ENCODE measurements at places on chromosomes 4 and X.

GRCh38 chr4:41878991-41879491 is 56.2 kb upstream of the TMEM33 start:
- no peak for DNase-seq

GRCh38 chr4:57044279-57044678 is 65.6 kb downstream of the POLR2B start:
- no peak for DNase-seq

DNA sequence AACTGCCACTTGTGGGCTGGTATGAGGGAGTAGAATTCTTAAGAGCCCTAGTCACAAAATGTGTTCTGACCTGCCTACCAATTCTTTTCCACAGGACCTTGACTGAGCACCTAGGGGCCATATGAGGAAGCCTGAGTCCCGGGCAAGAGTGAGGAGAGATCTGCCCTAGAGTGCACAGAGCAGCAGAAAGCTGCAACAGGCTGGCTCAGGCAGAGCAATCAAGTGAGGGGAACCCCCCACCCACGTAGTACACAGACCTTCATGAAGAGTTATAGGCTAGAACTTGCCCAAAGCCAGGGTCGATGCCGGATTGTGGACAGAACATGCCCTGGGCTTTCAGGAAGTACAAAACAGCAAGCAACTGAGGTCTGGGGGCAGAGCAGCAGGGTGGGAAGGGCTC is 117.0 kb downstream of the SPOCK3 start:
- DNase-seq = no peak

GRCh38 chrX:15245896-15246295 is 24.0 kb downstream of the ASB9 start:
- DNase-seq = no peak

GRCh38 chr4:86560447-86560846 is 33.7 kb upstream of the PTPN13 start:
- no peak for DNase-seq

- no peak for DNase-seq
These were observed 18.1 kb downstream of the CCNQ start for GRCh38 chrX:153580700-153581386.

DNA sequence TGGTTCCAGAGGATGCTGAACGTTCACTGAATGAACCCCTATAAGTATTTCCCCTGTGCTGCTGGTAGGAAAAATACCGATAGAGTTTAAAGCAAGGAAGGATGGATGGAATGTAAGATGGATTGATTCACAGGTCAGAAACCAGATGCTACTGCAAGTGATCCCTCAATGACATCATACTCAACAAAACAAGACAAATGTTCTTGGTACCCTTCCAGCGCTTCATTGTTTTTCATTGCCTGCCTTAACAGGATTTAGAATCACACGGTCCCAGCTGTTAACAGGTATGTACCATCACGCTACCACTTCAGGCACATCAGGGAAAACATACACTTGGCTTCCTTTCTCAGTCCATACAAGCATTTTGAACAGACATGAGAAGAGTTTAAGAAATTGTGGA is 118.1 kb upstream of the TLR3 start:
- no peak for DNase-seq

GRCh38 chrX:123878252-123878721 is 18.4 kb downstream of the XIAP start:
- DNase-seq = no peak

GRCh38 chr4:69735119-69735518 is 25.3 kb downstream of the SULT1B1 start:
- DNase-seq = no peak

GRCh38 chr4:182533964-182534363 is 290.8 kb downstream of the TENM3 start:
- no peak for DNase-seq

DNA sequence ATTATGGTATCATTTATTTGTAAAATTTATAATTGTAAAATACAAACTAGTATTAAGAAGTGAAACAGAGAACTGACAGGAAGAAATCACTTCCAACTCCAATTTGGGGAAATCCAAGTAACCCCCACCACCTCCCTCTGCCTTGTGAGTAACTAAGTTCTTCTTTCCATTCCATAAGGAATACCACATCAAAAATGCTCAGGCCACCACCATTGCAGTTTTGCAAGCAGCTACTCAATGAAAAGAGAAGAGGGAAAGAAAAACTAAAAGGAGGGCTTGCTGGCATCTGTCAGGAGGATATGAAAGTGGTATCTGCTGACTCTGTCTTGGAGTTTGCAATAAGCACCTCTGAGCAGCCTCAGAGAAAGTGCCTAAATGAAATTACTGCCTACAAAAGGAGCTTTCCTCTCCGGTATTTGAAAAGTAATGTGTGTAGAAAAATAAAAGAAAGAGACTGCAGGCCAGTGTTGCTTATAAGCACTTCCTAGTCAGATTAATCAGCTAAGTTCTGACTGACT is 228.7 kb downstream of the OPHN1 start:
- no peak for DNase-seq

- DNase-seq = no peak
These were observed 752 bp downstream of the ERAS start for GRCh38 chrX:48826876-48827653.

- no peak for DNase-seq
These were observed 44.3 kb downstream of the CNGA1 start for GRCh38 chr4:47972181-47972580.

DNA sequence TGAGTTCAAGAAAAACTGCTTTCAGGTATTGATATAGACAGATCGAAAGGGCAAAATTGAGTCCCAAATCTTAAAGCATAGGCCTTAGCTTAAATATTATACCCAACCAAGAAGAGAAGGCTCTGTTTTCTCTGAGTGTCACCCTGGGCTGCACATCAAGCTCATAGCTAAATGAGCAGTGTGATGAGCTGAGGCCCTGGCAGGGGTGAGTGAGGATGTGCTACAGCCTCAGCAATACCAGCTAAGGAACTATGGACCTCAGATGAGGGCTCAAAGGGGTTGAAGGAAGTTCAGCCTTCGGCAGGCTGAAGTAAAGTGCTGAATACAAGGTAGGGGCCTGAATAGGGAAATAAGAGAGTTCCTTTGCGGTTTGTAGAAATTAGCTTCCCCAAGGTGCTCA is 79.3 kb downstream of the FAM114A1 start:
- DNase-seq = no peak

DNA sequence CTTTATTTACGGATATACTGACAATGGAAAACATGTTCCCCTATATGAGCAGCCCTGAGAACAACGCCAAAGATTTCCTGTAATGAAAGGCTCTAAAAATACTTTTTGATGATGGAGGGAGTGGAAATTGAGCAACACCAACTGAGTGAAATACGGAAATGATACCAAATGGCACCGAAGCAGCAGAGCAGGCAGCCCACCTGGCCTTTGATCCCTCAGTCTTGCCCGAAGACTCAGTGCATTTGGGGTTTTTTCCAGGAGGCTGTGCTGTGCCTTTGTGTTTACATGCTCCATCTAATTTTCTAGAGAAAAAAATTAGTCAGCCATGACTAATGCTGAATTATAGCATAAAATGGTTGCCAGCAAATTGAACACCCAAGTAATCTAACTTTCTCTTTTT is 169.9 kb upstream of the RBPJ start:
- no peak for DNase-seq

DNA sequence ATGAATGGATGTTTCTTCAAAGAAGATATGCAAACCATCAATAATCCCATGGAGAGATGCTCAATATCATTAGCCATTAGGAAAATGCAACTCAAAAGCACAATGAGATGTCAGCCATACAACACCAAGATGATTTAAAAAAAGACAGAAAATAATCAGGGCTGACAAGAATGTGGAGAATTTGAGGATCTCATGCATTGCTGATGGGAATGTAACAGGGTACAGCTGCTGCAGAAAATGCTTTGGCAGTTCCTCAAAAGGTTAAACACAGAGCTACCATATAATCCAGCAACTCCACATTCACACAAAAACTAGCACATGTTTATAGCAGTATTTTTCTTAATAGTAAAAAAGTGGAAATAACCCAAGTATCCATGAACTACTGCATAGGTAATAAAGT is 110.5 kb upstream of the ZNF518B start:
- no peak for DNase-seq

DNA sequence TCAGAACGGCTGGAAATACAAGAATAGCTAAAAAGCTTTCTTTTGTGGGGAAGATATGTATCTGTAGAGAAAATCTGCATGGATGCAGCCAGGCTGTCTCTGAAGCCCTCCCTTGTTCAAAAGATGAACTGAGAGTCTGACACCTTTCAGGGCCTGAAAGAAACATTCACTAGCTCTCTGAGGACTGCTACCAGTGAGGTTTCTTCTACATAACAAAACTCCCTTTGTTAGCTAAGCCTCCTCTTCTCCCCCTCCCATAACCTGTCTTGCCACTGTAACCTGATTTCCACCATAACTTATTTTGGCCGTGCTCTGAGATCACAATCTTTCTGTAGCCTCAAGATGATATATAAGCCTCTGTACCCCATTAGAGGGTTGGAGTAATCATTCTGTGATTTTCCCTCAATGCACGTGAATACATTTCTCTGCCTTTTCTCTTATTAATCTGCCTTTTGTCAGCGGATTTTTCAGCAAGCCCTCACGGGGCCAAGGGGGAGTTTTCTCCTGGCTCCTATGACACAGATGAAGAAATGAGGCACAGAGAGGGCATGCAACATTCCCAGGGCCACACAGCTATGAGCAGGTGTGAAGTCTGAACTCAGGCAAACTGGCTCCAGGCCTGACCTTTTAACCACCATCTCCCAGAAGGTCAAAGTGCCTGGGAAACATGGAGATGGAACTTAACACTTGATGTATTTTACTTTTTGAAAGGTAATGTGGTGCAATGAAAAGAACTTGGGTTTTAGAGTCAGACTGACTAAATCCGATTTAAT is 161.6 kb upstream of the PRDX4 start:
- no peak for DNase-seq

- no peak for DNase-seq
These were observed 405.2 kb downstream of the FAT4 start for GRCh38 chr4:125719987-125720386.

DNA sequence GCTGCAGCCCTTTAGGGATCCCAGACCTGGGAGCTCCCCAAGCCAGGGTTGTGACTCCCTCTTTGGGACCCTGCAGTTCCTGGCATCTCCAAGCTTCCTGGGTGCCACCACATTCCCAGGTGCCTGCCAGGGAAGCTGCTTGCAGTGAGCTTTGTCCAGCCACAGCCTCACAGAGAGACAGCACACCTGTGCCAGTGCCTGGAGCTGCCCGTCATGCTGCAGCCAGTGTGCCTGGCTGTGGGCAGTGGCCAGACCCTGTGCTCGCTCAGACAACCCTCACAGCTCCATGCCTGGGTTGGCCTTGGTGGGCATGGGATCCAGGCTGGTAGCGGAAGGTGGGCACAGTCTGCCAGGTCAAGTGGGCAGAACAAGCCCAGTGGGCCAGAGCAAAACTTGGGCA is 36.0 kb downstream of the TMPRSS11A start:
- no peak for DNase-seq

DNA sequence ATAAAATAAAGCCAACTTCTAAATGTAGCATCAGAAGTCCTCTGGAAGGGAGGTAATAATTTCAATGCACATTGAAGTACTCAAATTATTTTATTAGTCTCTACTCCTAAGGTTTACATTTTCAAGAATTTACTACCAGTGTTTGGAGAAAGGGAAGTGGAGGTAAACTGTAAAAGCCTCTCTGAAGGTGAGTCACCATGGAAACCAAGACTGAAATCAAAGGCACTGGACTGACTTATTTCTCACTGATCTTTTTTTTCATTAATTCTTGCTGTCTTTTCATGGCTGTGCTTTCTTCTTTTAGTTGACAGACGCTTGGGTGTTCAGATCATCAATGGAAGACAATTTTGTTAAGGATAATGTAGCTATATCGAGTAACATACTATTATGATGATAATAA is 9.7 kb downstream of the SLC39A8 start:
- DNase-seq = no peak

- no peak for DNase-seq
These were observed 779.0 kb upstream of the INTU start for GRCh38 chr4:126853715-126854114.

- DNase-seq = no peak
These were observed 898.3 kb downstream of the CCSER1 start for GRCh38 chr4:91025241-91026148.

- no peak for DNase-seq
These were observed 1.4 kb downstream of the CNKSR2 start for GRCh38 chrX:21375708-21376009.

GRCh38 chr4:147596981-147597380 is 20.2 kb upstream of the TMEM184C start:
- DNase-seq = no peak

GRCh38 chr4:620201-620600 is 5.2 kb upstream of the PDE6B start:
- DNase-seq = no peak

DNA sequence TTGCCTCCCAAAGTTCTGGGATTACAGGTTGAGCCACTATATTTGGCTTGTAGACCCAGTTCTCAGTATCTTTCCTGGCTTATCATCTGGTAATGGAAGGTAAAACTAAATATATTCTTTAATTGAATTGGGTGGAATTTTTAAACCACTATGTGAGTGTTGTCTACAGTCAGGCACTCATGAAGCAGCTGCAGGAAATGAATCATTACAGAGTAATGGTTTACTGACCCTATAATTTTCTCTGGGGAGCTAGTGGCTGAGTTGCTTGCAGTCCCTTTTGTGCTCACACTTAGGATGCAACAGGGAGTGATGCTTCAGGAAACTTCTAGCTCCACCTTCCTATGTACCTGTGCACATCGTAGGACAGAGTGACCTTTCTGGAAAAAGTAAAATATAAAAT is 4.1 kb upstream of the UGT2B7 start:
- no peak for DNase-seq

DNA sequence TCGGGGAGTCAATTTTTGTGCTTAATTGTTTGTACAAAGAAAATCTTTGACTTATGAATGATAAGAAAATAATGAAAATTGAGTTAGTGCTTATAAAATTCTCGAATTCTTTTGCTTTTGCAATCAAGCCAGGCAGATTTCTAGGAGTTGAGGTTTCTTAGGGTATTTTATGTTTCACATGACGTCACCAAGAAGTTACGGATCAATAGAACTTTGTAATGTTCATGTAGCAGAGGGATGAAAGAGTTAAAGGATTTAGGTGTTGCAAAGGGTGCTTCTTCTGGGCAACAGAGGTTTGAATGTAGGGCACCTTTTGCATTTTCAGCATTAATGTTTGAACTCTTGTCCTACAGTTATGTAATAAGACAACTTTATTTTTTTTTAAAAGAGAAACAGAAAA is 19.4 kb downstream of the GBA3 start:
- DNase-seq = no peak

- no peak for DNase-seq
These were observed 36.5 kb downstream of the MED14 start for GRCh38 chrX:40698851-40699250.

- DNase-seq = no peak
These were observed 113.5 kb downstream of the DDIT4L start for GRCh38 chr4:100076753-100077152.

Measured in NCI-H1930 (cell line).